ENCODE measurements at places on chromosomes 13 and 19. TPM values are rescaled to one million over a fixed set of nuclear protein-coding genes. Genes with fewer than 3 reads are reported as not detected.

GRCh38 chr13:65460136-65460535, 1770.0 kb downstream of the PCDH9 start:
- DNase-seq, result no peak

The RFXAP gene
- 6.1 TPM for total RNA-seq

The UBE2L5 gene
- not detected for total RNA-seq

- no peak for DNase-seq
Measured at GRCh38 chr19:58046856-58047255, 12.2 kb upstream of the ZNF135 start.

- DNase-seq, result no peak
Measured at GRCh38 chr13:58804832-58805231, 1173.3 kb downstream of the PCDH17 start.

The DAND5 gene
- total RNA-seq, result not detected

DNA sequence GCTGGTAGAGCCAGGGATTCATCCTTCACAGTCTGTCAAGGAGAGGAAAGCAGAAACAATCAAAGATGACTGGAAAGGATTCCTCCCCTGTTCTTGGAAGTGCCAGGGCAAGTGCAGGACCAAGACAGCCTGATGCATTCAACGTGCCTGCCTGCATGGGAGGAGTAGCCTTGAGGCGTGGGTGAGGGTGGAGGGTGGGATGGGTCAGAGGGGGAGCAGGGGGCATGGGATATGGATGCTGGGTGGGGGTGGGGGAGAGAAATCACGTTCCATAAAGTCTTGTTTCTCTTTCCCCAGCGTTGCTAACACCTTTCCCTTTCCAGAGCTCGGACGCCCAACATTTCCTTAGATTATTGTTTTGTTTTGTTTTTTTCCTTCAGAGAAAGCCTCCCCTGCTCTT, 108.0 kb upstream of the SLC15A1 start:
- DNase-seq, result no peak

DNA sequence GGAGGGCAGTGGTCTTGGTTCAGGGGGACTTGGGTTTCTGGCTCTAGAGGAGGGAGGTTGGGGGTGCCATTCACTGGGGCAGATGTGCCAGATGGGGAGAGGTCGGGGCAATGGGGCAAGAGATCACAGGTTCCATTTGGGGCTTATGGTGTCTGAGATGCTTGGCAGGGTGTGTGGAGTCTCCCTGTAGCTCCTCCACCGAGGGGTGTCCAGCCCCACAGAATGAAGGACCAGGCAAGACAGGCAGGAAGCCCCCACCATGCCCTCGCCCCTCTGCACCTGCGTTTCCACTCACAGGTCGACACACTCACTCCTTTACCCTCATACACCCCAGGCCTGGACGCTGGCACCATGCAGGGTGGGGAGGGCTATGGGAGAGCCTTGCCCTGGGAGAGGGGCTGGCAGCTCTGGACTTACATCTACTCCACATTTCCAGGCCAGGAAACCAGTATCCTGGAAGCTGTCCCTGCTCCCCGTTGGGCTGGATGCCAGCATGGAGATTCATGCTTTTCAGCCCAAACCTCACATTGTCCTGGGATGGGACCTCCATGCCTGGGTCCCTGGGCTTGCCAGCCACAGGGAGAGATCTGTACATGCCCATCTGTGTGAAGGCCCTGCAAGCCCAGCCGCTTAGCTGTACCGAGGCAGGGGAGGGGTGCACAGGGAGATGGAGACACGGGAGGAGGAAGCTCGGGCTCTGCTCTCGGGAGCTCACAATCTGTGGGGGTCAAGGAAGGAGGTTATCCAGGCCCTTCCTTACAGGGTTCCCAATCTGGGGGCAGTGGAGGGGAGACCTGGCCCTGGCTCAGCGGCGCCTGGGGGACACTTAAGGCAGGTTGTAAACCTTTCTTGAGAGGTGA, 77.1 kb downstream of the CHST8 start:
- DNase-seq, result no peak

- peak; percentile 17 for DNase-seq
Measured at GRCh38 chr19:12628040-12629022, 17.6 kb downstream of the ZNF791 start.

GRCh38 chr19:58476498-58477015, 405 bp downstream of the ZNF446 start:
- peak; percentile 38 for DNase-seq

DNA sequence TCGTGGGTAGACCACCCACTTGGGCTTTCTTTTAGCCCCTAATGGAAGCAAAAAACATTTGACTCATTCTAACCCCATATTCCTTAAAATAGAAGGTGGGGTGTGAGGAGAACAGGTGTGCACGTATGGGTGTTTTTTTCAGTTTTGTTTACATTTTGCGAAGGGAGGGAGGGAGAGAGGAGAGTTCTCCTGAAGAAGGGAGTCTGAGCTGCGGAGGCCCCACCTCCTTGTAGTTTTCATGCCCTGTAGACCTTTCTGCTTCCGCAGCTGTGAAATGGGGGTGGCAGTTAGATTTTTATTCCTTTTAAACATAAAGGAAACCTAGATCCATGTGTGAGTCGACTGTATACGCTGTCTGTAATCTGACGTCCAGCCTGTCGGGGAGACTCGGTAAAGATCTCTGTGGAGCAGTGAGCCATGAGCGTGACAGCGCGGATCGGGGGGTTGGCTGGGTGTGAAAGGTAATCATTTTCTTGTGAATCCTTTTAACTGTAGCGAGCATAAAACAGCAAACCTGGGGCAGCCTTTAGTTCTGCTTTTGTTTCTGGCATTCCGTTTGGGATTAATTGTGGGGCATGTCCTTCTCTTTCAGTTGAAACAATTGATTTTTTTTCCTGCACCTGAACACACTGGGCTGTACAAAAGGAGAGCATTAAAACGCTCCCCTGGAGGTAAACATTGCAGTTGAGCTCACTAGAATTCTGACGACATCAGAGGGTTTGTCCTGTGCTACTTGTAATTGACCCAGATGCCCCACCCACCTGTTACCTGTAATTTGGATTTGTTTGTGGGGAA, 2.3 kb downstream of the UPF1 start:
- DNase-seq, result peak; percentile 9

DNA sequence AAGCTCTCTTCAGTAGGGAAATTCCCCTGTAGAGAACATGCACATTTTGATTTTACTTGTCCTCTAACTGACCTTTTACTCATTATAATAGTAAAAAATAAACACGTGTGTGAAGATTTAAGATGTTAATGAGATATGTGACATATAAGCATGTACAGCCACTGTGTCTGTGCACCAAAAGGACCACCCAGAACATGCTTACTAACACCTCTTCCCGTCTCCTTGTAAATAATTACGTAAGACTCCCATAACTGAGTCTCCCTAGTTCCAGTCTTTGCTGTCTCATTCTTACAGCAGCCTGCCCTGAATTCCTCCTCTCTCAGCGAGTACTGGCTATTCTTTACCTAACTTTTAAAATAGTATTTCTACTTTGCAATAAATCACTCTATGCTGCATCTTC, 53.6 kb downstream of the ZNF100 start:
- DNase-seq, result no peak

DNA sequence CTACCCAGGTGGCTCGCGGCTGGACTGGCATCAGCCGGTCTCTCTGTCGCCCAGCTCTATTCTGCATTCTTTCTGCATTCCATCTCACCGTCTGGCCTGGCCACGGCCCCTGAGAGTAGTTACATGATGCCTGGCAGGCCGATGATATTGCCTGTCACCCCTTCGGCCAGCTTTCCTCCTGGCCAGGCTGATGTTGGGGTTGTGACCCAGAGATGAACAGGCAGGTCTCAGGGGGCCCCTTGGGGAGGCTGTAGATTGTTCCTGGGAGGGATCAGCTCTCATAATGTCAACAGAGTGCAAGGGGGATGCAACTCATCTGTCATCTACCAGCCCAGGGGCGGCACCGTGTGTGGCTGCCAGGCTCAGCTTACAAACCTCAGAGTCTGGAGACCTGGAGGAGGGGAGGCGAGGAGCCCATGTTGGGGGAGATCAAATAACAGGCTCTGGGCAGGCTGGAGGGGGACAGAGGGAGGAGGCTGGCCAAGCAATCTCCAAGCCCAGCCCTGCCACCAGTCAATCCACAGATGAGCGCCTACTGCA, 13.6 kb upstream of the FBXO17 start:
- DNase-seq, result no peak

- DNase-seq, result no peak
Measured at GRCh38 chr13:99385161-99385560, 78.0 kb upstream of the GPR183 start.

DNA sequence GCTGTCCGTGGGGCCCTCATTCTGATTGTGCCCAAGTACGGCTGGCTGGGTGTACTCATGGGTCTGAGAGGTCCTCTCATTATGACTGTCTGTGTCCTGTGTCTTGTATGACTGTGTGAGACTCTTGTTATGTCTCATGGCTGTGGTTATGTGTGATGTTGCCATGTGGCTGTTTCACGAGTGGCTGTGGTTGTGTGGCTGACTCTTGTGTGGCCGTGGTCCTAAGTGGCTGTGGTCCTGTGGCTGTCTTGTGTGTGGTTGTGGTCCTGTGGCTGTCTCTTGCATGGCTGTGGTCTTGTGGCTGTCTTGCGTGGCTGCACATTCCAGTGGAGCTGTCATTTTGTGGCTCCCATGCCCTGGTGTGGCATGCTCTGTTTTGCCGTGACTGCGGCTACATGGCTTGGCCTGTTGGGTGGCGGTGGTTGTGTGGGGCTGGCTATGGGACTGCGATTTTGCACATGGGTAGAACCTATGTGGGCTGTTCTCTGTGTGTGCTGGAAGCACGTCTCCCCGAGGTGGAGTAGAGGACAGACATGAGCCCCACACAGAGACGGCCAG, 2.5 kb downstream of the LYL1 start:
- DNase-seq, result no peak

DNA sequence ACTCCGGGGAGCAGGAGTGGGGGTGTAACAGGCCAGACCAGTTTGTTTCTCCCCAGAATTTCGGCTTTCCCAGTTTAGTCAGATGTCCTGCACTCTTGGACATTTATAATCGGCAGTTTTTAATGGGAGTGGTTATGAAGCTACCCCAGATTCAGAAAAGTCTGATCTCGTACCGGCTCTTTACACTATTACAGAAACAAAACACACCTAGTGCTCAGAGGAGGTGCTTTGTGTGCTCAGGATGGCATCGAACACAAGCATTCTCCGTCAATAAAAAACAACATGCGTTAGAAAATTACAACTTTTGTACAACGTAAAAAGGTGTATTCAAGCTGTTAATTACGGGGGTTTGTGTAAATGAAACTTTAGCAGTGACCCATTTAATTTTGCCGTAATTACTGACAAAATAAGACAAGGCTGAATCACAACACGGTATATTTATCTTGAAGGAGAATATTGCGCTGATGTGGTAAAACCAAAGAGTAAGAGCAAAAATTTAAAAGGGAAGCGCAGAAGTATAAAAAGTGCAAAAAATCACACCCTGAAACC, 6.6 kb upstream of the SOX1 start:
- DNase-seq, result no peak

- DNase-seq, result no peak
Measured at GRCh38 chr13:35706721-35707120, 230.2 kb upstream of the MAB21L1 start.

The ZNF426 gene
- total RNA-seq, result 13.2 TPM

The ZNF211 gene
- 5.7 TPM for total RNA-seq

- no peak for DNase-seq
Measured at GRCh38 chr19:45263013-45263412, 11.9 kb downstream of the MARK4 start.

The EMP3 gene
- total RNA-seq, result 190 TPM

GRCh38 chr13:59542303-59542702, 621.4 kb downstream of the DIAPH3 start:
- no peak for DNase-seq

- DNase-seq, result no peak
Measured at GRCh38 chr19:51807111-51807701, 12.2 kb downstream of the FPR3 start.

- no peak for DNase-seq
Measured at GRCh38 chr19:44600466-44600865, 12.9 kb upstream of the IGSF23 start.

- DNase-seq, result no peak
Measured at GRCh38 chr19:13381827-13382632, 124.2 kb downstream of the CACNA1A start.

GRCh38 chr13:46289260-46289955, 77.7 kb downstream of the LRRC63 start:
- no peak for DNase-seq

GRCh38 chr13:57286511-57287098, 119.6 kb downstream of the PRR20E start:
- no peak for DNase-seq

DNA sequence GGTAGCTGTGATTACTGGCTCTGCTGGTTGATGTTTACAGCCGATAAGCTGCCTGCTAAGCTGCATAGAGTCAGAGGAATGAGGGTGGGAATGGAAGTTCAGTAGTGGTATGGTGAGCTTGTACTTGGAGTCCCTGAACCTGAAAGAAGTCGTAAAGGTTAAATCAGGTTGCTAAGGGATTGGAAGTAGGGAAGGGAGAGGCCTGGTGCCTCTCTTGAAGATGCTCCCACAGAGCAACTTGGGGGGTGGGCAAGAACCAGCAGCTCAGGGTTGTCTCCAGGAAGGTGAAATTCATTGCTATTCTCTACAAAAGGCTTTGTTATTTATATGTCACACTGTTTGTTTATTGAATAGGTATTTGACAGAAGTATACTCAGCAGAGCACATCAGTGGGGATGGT, 73.8 kb upstream of the OLFM4 start:
- DNase-seq, result no peak

- DNase-seq, result no peak
Measured at GRCh38 chr13:95150555-95150954, 150.7 kb downstream of the ABCC4 start.

The KIR3DL2 gene
- total RNA-seq, result not detected

DNA sequence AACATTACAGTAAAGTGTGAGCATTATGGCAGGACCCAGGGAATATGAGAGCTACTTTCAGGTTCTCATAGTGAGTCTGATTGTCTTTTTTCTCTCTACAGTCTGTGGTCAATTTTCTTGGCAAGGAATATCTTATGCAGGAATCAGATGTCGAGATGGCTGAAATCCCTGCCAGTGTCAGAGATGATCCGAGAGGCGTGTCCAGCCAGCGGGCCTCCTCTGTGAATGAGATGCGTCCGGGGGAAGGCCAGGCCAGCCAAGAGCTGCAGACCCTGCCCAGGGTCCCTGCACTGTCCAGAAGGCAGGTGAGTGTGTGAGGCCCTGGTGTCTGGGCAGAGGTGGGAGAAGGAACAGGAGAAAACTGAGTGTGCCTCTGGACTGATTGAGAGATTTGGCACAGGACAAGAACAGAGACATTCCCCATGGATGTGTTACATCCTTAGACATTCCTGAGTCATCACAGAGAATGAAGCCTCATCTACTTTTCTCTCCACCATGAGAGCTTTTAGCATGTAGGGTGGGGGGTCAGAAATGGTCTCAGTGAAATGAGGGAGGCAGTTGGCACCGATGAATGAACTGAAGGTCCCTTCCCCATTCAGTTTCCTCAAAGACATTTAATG, 27.3 kb upstream of the EDDM13 start:
- DNase-seq, result no peak

GRCh38 chr19:51097166-51097738, 11.0 kb downstream of the CTU1 start:
- DNase-seq, result peak; percentile 87

The DMKN gene
- 90.7 TPM for total RNA-seq

GRCh38 chr13:73580513-73581267, 521.9 kb downstream of the KLF5 start:
- no peak for DNase-seq

The CD33 gene
- 0.33 TPM for total RNA-seq

The VSTM1 gene
- total RNA-seq, result not detected
